ENCODE measurements at places on chromosomes 6 and 20.

DNA sequence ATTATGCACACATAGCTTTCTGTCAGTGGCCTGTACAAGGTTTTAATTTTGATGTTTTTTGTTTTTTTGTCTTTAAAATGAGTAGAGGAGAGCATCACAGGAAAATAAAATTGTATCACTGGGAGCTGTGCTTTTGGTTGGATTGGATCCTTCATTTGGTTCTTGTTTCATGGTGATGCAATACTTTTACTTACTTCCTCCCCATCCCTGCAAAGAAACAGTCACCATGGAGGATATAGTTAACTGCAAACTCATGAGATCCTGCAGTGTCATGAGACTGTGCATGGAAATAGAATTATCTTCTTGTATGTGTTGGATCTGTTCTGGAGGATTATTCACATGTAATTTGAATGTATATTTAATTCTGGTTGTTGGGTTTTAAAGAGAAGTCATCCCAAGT lies 122.3 kb downstream of the JARID2 start:
- no peak for DNase-seq

DNA sequence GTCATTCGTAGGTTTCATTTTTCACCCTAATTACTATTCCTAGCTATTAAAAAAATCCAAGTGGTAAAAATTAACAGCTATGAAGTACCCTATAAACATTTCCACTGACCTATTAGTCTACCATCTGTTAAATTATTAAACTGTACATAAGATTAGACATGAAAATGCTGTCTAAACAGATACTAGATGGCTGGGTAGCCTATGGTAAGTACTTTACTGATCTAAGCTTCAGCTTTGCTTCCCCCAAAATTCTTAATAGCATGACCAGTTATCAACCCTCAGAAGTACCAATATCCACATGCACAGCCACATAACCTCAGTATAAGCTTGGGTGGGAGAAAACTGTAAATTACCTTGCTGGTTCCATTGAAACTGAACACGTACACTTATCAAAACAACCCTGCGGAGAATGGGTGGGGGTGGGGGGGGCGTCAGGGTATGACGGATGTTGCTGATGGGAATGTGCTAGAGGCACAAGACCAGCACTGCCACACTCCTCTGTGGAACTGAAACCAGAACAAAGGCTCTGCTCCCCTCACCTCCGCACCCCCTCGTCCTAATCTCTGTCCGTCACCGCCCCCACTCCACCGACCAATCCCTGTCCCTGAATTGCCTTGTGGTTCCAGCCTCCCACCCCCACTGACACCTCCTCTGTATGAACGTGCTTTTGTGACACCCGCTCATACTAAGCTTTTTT lies 45.3 kb downstream of the B4GALT5 start:
- DNase-seq, result no peak

GRCh38 chr20:48843057-48843806 lies 15.4 kb upstream of the PREX1 start:
- no peak for DNase-seq

- peak; percentile 36 for DNase-seq
Observed at GRCh38 chr6:142374965-142375733, 73.3 kb downstream of the ADGRG6 start.

GRCh38 chr6:24547243-24547642 lies 52.5 kb downstream of the ALDH5A1 start:
- no peak for DNase-seq

- DNase-seq, result no peak
Observed at GRCh38 chr6:4907602-4908001, 96.2 kb downstream of the RPP40 start.

DNA sequence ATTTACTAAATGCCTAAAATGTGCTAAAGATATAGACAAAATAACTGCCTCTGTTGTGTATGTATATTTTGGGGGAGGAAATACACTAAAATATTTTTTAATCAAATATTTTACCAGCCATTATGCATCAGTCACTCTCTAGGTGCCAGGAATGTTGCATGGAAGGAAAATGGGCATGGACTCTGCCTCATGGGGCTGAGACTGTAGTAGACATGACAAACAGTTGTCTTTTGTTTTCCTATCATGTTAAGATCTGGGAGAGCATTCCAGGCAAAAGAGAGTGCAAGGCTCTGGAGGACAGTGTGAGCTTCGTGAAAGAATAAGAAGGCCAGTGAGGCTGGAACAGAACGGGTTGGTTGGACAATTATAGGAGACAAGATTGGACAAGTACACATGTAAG lies 26.5 kb downstream of the HLA-DOB start:
- no peak for DNase-seq

DNA sequence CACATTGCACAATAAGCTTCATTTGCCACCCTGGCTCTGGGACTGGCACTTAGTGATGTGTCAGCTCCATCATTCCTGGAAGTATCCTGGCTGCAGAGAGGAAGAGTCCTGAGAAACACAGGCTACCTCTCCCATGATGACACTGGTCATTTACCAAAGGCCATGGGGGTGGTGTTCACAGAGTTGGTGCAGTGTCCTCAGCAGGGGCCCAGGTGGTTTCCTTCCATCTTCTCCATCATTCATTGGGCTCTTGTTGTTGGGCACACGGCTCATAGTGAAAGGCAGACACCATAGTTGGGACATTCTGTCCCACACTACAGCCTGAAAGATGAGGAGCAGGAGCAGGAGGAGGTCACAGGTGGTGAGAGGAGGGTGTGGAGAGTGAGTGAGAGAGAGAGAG lies 15.8 kb upstream of the CST1 start:
- no peak for DNase-seq

GRCh38 chr20:45355209-45356084 lies 7.2 kb upstream of the SDC4 start:
- DNase-seq, result no peak

DNA sequence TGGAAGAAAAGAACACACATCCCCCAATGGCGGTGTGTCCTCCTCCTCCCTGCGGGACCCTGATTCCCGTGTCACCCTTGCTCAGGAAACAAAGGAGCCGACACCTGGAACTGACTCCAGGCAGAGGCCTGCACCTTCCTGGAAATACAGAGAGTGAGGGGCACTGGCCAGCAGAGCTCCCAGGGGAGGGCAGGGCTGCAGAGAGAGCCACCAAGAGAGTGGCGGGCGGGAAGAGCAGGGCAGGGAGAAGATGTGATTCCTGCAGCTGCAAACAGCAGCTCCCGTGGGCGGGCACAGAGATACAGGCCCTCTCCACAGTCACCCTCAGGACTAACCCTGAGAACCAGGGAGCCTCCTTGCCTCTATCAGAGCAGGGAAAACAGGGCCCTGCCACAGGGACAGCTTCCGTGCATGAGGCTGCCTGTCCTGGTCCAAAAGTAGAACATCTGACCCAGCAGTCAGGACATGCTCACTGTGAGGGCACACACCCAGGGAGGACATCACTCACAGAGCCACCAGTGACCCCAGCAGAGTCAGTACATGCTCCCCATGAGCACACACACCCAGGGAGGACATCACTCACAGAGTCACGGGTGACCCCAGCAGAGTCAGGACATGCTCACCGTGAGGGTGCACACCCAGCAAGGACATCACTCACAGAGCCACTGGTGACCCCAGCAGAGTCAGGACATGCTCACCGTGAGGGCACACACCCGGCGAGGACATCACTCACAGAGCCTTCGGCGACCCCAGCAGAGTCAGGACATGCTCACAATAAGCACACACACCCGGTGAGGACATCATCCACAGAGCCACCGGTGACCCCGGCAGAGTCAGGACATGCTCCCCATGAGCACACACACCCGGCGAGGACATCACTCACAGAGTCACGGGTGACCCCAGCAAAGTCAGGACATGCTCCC lies 193.1 kb downstream of the DLL1 start:
- DNase-seq, result no peak

- no peak for DNase-seq
Observed at GRCh38 chr20:61924211-61924857, 141.3 kb downstream of the TAF4 start.

DNA sequence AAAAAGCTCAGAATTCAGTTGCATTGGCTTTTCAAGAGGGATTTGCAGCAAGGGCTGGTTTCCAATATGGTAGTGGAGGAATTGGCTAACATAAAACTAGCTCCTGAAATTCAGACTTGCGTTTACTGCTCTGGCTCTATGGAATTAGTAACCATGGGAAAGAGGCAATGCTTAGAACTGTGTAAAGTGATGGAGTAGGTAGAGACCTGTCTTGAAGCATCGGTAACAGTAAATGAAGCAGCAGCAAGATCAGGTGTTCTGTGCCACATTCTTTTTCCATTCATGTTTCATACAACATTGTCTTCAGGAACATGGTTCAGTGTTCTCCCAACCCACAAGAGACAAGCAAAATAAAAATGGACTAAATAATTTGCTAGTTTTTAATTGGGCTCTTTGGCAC lies 6.5 kb downstream of the IRF4 start:
- no peak for DNase-seq

DNA sequence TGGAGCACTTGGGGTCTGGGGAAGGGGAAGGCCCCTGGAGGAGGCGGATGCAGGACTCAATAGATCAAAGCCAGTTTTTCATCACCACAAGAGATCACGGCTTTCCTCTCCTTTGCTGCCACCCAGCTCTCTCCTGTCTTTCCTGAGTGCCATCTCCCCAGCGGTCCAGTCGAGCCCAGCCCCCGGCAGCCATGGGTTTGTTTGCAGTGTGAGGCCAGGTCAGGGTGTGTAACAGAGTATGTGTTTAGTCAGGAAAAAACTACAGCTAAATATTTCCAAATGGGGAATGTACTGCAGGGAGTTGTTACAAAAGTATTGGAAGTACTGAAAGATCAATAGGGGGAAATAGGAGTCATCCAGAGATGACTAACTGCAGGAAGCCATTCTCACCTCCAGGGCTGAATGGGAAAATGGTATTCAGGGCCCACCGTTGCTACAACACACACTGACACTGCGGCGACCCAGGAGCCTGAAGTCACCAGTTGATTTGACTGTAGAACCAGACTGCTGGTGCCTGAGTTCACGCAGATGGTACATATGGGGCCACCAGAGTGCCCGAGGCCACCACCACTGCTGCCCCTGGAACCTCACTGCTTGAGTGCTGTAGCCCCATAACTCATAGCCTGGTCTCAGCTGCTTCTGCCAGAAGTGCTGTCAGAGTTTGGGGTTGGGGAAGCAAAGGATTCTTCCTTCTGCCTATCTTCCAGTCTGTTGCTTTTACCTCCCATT lies 23.6 kb upstream of the FANCE start:
- no peak for DNase-seq

- DNase-seq, result no peak
Observed at GRCh38 chr6:16179970-16180431, 51.1 kb downstream of the MYLIP start.

GRCh38 chr6:72933233-72933632 lies 292.1 kb downstream of the KHDC1L start:
- no peak for DNase-seq

DNA sequence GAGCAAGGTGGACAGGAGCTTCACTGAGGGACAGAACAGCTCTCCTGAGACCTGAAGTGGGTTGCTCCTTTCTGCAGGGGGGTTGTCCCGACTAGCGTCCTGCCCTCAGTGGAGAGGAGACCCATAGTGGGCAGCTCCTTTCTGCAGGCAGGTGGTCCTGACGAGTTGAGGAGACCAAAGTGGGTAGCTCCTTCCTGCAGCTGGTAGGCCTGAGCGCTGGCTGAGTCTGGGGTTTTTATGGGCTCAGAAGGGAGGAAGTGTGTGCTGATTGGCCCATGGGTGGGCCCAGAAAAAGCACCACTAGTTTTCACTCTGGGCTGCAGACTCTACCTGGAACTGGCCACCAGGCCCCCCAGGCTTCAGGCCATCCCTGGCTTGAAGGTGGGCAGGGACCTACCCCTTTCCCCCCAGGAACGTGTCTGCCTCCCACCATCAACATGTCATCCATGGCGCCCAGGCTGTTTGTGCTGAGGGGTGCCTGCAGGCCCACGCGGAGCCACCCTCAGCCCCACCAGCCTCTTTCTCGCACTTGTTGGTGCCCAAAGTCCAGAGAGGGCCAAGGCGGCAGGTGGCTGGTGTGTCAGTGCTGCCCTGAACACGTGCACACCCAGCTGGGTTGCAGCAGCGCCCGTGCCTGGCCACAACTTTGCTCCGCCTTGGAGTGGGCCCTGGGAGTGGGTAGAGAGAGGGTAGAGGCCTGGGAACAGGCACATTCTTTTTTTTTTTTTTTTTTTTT lies 1.6 kb upstream of the DEK start:
- no peak for DNase-seq

- DNase-seq, result no peak
Observed at GRCh38 chr6:74222768-74223333, 526.8 kb downstream of the CD109 start.

- DNase-seq, result no peak
Observed at GRCh38 chr6:100693249-100693927, 187.7 kb downstream of the ASCC3 start.

GRCh38 chr6:150418827-150419594 lies 50.2 kb downstream of the IYD start:
- DNase-seq, result no peak

GRCh38 chr6:109059571-109060021 lies 35.0 kb downstream of the SESN1 start:
- peak; percentile 49 for DNase-seq

DNA sequence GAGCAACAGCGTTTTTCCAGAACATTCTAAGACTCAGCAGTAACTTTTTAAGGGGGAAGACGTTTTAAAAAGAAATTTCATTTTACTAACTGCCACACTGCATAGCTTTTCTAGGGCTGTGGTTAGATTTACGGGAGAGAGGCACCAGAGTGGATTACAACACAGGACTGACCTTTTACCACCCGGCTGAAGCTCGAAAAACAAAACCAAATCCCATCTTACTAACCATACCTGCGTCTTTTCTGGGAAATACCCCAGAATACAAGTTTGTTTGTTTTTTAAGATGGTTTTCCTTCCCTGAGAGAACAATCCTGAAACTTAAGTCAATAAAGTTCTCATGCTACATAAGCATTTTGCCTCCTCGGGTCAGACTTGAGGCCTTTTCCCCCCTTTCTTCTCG lies 209.3 kb upstream of the SOX4 start:
- DNase-seq, result no peak

- no peak for DNase-seq
Observed at GRCh38 chr20:12570371-12570770, 438.4 kb upstream of the SPTLC3 start.

DNA sequence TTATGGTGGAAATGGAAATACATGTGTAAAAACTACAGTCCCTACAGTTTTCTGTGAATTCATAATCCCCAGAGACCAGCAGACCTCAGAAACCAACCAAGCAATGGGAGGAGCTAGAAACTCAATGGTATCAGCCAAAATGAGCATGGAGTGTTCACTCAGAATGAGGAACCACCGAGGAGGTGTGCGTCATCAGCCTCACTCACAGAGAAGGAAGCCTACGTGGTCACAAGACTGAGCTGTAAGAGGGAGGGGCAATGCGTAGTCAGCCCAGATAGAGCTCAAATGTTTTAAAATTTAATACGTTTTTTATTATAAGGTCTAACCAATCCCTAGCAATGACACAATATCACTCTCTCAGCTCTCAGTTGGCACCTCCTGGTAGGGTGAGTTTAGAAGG lies 17.4 kb downstream of the MYLK4 start:
- no peak for DNase-seq

- DNase-seq, result no peak
Observed at GRCh38 chr6:38192011-38192410, 372.5 kb downstream of the ZFAND3 start.

DNA sequence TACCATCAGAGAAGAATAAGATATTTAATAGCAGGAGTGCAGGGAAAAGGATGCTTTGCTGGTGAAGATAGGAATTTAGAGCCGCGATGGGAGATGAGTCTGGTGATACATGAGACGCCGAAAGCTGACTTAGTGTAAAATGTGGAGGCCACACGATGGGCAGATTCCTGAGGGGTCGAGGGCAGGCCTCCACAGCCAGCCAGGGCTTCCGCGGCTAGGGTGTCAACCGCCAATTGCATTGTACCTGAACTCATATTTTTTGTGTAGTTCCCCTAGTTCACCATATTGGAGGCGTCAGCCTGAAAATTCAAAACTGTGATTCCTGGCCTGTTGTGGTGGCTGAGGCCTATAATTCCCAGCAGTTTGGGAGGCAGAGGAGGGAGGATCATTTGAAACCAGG lies 8.5 kb downstream of the ETV7 start:
- no peak for DNase-seq
